ENCODE measurements at places on chromosomes 2 and 18. TPM values are rescaled to one million over a fixed set of nuclear protein-coding genes. Genes with fewer than 3 reads are reported as not detected.

Gene BOK
- 3.8 TPM for total RNA-seq

DNA sequence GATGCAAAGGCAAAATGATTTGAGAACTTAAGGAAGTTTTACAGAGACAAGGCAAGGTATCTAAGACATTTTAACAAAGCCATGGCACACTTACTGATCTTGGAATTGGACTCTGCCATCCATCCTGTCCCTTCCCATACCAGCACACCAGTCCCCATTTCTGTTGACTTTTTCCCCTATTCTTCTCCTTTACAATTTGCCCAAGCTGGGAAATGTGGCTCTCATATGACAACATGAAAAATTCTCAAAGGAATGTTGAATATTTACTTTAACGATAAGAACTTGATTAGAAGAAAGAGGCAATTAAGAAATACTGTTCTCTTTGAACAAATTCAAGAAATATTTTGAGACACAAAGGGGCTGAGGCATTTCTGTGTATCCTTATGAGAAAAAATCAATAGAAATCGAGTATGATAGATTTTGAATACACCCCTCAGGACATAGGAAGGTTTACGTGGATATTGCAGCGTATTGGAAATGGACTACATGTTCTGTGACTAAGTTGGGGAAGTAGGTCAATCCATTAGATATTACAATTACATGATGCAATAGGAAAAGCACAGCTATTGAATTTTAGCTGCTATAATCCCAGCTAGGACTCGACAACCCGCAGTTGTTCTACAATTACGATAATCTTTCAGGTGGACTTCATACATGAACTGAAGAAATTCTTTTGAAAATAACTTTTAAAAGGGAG is 201.6 kb downstream of the TRIB2 start:
- DNase-seq, result no peak

DNA sequence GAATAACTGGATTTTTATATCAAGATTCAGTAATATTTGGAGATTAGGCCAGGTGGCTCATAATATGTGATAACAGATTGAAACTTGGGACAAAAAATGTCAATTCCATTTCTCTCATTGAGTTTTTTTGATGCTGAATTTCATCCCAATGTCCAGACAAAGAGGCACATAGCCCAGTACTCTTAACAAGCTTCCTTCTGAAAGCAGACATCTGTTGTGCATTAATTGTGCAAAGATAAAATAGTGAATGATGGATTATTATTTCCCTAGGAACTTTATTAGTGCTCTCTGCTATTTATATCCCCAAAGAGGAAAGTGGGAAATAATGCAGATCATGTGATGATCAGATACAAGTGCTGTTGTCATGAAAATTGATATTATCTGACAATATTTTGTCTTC is 234.1 kb downstream of the CCDC102B start:
- DNase-seq, result no peak

DNA sequence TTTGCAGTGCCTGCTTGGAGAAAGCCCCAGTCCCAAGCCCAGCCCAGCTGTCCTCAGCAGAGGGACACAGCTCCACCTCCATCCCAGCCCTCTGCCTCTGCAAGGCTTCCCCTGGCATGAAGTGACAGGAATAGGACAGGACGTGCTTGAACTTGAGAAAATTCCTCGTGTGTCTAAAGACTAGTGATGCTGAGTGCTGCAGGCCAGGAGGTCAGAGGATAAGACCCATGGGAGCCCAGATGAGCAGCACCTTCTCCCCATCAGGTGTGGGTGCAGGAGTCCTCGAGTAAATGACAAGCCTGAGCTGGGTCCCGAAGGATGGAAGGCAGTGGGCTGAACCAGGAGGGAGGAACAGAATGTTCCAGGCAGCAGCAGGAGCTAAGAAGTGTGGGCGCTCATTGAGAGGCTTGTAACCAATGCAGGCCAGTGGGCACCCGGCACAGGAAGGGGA is 67.8 kb upstream of the UXS1 start:
- DNase-seq, result no peak

Gene LINC00305
- total RNA-seq, result not detected

Gene WNT10A
- not detected for total RNA-seq

Gene CYP26B1
- total RNA-seq, result 4.4 TPM

- no peak for DNase-seq
Observed at GRCh38 chr2:133486771-133487191, 81.5 kb downstream of the NCKAP5 start.

DNA sequence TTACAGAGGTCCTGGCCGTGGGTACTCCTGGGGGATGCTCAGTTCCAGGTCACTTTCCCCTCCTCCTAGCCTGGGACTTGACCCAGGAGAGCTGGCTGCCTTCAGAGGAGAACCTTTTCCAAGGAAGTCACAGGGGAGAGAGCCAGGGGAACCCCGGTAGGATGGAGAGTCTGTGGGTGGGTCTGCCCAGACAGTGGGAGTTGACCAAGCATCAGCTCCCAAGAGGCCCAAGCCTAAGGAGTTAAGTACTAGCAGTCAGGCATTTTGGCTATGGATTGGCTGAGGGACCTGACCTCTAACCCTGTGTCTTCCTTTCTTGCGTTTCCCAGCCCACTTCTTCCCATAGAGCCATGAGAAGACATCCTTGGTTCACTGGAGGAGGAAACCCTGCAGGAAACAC is 48.8 kb upstream of the PLB1 start:
- no peak for DNase-seq

Gene NFATC1
- 19.8 TPM for total RNA-seq

- peak; percentile 24 for DNase-seq
Observed at GRCh38 chr2:233468741-233469110, 97.9 kb downstream of the USP40 start.

DNA sequence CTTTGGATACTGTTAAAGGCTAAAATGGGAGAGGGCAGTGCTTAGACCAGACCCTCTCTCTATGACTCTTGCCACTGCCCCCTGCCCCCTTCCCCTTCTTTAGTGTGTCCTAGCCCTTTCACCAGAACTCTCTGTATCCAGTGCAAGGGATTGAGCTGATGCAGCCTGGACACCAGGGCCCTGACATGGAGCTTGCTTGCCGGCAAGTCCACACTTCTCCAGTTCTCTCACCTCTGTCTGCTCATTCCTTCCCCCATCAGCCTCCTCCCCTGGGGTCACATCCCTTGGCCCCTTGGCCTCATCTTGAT is 1.5 kb upstream of the WNT6 start:
- DNase-seq, result no peak

DNA sequence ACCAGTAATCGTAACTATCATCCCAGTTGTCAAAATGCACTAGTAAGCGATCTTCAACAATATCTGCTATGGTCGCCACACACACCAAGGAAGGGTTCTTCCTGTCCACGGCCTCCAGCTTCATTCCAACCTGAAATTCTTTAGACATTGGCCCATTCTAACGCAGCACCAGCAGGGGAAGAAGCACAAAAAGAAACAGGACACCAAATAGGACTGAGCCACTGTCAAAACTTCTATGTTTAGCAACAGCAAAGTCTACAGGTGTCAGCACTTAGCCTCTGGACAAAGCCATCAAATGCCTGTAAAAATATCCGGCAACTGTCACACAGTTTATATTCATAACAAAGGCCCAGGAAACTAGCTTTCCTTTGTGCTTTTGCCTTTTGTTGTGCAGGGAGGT is 175.0 kb downstream of the L3MBTL4 start:
- DNase-seq, result no peak

Gene SIX2
- 0.65 TPM for total RNA-seq

- DNase-seq, result peak; percentile 35
Observed at GRCh38 chr2:8527031-8527430, 154.8 kb upstream of the ID2 start.

- DNase-seq, result no peak
Observed at GRCh38 chr2:217415316-217415715, 555.5 kb upstream of the TNP1 start.

Gene RGPD3
- 0.08 TPM for total RNA-seq

DNA sequence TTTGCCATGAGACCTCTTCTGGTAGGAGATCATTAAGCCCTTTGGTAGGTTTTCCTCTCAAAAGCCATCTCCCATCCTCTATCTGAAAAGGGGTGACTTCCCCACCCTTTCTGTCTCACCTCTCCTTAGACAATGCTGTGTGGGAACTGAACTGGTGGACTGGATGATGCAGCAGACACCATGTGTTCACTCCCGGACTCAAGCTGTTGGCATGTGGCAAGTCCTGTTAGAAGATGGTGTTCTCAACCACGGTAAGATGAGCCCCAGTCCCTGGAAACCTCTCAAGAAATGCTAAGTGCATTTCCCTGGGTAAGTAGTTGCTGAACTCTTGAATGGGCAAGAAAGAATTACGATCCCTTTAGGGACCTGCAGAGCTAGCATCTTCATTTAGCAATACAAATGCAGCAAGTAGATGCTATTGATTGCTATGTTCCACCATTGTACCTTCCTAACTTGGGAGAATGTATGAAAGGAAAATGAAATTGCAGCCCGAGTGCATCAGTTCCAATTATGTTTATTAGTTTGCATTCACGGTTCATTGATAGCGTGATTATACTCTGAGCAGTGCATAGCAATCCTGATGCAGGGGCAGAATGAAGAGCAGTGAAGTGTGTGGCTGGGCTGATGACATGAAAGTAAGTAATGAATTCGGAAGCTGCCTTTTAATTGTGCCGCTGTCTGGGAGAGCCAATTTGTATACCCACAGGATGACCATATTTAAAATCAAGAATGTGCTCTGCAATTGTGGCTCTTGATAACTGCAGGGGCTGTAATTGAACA is 110.0 kb upstream of the MAP3K20 start:
- DNase-seq, result no peak

Gene CYP27C1
- total RNA-seq, result not detected

- DNase-seq, result no peak
Observed at GRCh38 chr2:41735476-41735875, 312.3 kb upstream of the PKDCC start.

Gene VWA3B
- 0.32 TPM for total RNA-seq

Gene CHRND
- not detected for total RNA-seq

GRCh38 chr2:173090973-173091660 is 15.5 kb downstream of the MAP3K20 start:
- DNase-seq, result peak; percentile 40

- DNase-seq, result no peak
Observed at GRCh38 chr2:188675391-188676009, 298.7 kb upstream of the COL3A1 start.

GRCh38 chr2:152367547-152368390 is 32.8 kb downstream of the FMNL2 start:
- DNase-seq, result no peak

GRCh38 chr2:158131919-158132566 is 30.4 kb downstream of the UPP2 start:
- DNase-seq, result no peak

DNA sequence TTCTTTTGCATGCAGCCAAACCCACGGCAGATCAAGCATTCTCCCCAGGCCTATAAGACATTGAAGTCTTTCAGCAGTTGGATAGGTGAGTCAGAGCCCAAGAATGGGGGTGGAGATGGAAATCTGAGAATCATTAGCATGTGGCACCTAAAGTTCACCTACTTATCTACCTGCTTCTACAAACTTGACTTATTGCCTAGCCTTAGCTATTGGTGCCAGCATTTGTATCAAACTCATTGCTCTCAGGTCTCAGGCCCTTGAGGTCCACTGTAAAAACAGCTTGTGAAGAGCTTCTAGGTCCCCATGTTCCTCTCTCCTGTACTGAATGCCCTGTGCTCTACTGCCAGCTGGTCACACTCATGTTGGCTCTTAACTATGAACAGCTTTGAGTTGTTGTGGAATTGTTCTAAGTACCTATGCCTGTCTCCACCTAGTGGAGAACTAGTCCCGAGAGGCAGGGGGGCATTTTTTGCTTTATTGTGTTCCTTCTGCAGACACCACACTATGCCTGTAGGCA is 278.4 kb upstream of the SPRED2 start:
- no peak for DNase-seq

Gene AGXT
- total RNA-seq, result not detected

- DNase-seq, result no peak
Observed at GRCh38 chr18:34522603-34523002, 187.5 kb upstream of the DTNA start.

- no peak for DNase-seq
Observed at GRCh38 chr2:66036948-66037347, 398.0 kb upstream of the MEIS1 start.

- DNase-seq, result no peak
Observed at GRCh38 chr18:9070212-9070611, 32.3 kb upstream of the NDUFV2 start.

GRCh38 chr2:70975237-70975636 is 3.2 kb upstream of the ANKRD53 start:
- no peak for DNase-seq

DNA sequence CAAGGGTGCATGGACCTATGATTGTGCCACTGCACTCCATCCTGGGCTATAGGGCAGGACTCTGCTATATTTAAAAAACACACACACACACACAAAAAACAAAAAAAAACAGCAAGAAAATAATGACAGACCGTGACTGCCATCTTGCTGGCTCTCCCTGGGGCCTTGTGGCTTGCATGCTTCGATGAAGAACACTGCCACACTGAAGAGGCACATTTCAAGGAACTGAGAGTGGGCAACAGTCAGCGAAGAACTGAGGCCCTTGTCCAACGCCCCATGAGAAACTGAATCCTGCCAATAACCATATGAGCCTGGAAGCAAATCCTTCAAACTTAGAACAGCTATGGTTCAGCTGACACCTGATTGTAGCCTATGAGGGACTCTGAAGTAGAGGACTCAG is 158.1 kb downstream of the CCBE1 start:
- DNase-seq, result no peak

Gene C2orf68
- total RNA-seq, result 26.5 TPM

DNA sequence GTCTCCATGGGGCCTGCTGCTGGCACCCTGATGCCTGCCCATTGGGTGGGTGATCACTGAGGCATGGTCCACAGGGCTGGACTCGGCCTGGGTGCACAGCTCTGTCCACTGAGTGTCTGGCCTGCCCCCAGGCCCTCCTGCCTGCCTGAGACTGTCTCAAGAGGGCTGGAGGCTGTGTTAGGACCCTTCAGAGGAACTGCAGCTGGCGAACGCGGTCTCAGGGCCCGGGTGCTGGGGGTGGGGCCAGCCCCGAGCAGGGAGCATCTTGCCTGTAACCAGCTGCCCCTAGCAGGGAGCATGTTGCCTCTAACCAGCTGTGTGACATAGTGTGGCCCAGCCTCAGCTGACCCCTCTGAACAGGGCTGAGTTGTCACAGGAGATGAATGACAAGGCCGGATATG is 50.0 kb downstream of the TWIST2 start:
- no peak for DNase-seq

Gene PAX8
- 0.35 TPM for total RNA-seq

- no peak for DNase-seq
Observed at GRCh38 chr2:28142386-28142785, 250.3 kb upstream of the FOSL2 start.

DNA sequence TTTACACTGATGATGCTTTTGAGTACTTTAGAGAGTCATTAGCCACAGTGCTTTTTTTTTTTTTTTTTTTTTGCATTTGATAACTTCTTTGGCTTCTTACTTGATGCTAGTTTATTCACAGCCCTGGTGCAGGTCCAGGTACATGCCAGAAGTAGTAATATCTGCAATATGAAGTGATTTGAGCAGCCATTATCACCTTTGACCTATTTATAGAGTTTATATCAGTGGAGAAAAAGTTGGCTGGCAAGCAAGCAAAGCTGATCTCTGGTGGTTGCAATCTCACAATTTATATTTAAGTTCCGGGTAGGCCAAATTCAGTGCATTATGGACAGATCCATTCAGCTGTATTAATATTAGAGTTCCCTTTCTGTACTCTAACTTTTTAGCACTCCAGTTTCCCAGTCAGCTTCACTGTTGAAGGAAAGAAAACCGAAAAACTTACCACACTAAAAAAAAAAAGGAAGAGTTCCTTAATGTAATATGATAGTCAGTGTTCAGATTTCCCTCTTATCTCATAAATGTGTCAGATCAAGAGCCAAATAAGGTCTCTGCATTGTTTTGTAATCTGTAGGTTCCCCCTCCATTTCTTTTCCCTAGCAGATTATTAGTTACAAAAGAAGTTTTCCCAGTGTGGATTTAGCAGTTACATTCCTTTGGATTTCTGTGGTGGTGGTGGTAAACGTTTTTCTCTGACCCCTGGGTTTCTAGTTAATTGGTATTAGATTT is 78.6 kb downstream of the HAUS1 start:
- no peak for DNase-seq

Measured in Right ventricle myocardium superior (tissue), 1 donor.